ENCODE measurements at places on chromosomes 13 and 19.

- peaks cover 38% of the 10 kb centered on the region for H3K4me1 ChIP-seq
- no peak overlapping the region for H3K4me3 ChIP-seq
- peaks cover 3% of the 10 kb centered on the region for H3K27me3 ChIP-seq
- no peaks in the 10 kb centered on the region for H3K36me3 ChIP-seq
- H3K27ac ChIP-seq: peak overlapping the region; percentile 93
Measured at GRCh38 chr19:41532526-41532925, 43.4 kb upstream of the CEACAM21 start.

DNA sequence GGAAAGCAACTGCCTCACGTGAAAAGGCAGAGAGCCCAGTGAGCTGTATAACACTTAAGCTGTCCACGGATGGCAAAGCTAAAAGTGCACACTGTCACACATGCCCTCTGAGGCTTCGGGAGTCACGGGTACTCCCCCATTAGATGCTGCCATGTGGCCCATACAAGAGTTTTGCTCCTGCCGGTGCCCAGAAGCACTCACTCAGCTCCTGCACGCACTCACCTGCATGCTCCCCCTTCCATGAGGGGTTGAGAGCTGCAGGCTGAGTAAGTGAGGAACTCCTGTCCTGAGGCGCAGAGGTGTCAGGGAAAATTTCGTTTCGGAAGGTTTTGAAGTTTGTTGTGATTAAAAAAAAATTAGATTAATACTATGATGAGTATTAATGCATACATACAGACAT, 939.2 kb upstream of the ATXN8OS start:
- H3K4me1 ChIP-seq: no peaks in the 10 kb centered on the region
- no peak overlapping the region for H3K4me3 ChIP-seq

GRCh38 chr19:18089726-18090125, 3.0 kb upstream of the IL12RB1 start:
- DNase-seq: no peak
- no peaks in the 10 kb centered on the region for H3K27me3 ChIP-seq
- H3K36me3 ChIP-seq: no peaks in the 10 kb centered on the region
- H3K4me3 ChIP-seq: peak overlapping the region; percentile 87

DNA sequence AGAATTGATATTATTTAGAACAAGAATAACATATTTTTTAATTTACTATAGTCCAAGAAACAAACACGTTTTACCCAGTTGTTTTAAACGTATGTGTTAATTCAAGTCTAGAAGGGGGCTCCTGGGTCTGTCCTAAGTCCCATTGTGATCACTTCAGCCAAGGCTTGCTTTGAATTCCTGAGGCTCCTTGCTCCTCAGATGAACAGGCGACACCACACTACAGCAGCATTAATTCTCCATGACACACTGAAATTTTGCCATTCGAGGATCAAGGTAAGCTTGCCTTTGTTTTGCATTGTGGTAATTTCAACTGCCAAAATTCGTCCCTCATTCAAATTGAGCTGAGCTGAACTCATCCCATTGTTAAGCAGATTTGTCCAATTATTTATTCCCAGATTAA, 1442.6 kb downstream of the SLITRK5 start:
- H3K27ac ChIP-seq: no peak overlapping the region
- no peaks in the 10 kb centered on the region for H3K4me1 ChIP-seq
- no peaks in the 10 kb centered on the region for H3K27me3 ChIP-seq
- DNase-seq: no peak
- H3K4me3 ChIP-seq: no peak overlapping the region

DNA sequence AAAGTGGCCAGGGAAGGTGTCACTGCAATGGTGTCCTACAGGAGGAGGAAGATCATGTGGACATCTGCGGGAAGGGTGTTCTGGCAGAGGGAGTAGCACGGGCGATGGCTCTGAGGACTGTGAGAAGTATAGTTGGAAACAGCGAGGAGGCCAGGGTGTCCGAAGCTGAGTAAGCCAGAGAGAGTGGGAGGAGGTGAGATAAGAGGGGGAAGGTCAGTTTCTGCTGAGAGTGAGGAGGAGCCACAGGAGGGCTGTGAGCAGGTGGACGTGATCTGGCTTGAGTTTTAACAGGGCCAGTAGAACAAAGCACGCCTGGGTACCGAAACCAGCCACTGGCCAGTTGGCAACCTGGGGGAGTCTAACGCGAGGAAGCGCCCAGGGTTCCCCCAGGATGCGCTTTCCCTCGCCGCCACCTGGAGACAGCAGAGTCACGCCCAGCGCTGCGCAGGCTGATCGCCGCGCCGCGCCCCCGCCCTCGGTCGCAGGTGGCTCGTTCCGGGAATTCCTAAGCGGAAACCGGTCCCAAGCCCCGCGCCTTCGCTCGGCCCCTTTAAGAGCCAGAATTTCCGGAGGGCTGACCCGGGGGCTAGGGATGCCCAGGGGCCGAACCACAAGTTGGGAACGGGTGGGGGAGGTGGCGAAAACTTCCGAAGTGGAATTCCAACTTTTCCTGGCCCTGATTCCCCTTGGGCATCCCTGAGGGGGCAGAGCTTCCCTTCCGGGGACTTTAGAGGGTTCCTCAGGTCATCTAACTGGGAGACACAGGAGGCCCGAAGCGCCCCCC, 1.1 kb upstream of the LSR start:
- DNase-seq: peak; percentile 48
- H3K4me3 ChIP-seq: peak overlapping the region; percentile 91
- H3K27ac ChIP-seq: peak overlapping the region; percentile 93
- peaks cover 32% of the 10 kb centered on the region for H3K4me1 ChIP-seq
- H3K36me3 ChIP-seq: peaks cover 3% of the 10 kb centered on the region
- no peaks in the 10 kb centered on the region for H3K27me3 ChIP-seq
